ENCODE measurements at places on chromosomes 4 and X. TPM values are rescaled to one million over a fixed set of nuclear protein-coding genes. Genes with fewer than 3 reads are reported as not detected.

Gene NAP1L3
- 15.9 TPM for total RNA-seq

Gene UCP1
- 2.5 TPM for total RNA-seq

Gene LNX1
- total RNA-seq = 4.4 TPM

DNA sequence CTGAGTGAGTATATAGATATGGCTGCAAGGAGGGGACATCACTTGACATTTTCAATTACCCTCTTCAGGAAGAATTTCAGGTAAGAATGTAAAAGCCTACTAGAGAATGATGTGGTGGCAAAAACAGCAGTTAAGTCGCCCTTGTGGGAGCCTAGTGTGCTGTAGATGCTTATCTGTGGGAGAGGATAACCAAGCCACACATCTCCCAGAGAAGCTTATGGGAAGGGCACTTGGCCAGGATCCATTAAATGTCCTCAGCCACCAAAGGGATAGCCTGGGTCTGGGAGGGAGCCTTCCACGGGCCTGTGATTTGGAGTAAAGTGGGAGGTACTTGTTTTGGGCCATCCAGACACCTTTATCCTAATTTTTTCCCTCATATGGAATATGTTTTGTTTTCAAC is 41.3 kb upstream of the BCLAF3 start:
- DNase-seq = no peak

Gene ERVMER34-1
- total RNA-seq = 2.1 TPM

GRCh38 chrX:37825215-37825842 is 22.0 kb downstream of the DYNLT3 start:
- DNase-seq = peak; percentile 25

Gene PRRG3
- 1.1 TPM for total RNA-seq

DNA sequence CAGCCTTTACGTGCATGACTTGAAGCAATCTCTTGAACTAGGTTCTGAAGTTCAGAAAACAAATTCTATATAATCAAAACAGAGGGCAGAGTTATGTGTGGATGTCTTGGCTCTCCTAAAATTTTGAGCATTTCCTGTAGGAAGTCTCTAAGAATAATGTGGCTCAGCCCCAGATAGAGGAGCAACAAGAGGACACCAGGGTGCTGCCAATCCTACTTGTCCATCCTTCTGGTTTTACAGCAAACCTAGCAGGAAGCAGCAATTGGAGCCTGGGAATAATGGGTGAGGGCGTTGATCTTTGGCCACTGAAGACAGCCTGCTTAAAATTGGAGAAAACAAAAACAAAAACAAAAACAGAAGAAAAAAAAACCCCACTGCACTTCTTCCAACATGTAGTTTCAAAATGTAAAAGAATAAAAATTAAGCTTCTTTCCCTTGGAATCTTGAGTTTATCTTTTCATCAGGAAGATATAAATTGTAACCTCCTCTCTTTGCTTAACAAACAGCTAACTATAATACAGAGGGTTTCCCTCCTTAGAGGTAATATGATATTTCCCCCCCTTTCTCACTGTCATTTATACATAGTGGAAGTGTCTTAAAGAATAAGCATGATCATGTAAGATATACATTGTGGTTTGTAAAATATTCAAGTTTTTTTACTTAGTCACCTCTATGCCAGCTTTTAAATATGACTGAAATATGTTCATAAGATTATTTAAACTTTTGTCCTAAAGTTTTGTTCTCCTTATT is 130.6 kb downstream of the FBXO8 start:
- no peak for DNase-seq

- DNase-seq = no peak
Measured at GRCh38 chrX:78314561-78314960, 12.8 kb downstream of the CYSLTR1 start.

Gene GRIA3
- total RNA-seq = 5.4 TPM

DNA sequence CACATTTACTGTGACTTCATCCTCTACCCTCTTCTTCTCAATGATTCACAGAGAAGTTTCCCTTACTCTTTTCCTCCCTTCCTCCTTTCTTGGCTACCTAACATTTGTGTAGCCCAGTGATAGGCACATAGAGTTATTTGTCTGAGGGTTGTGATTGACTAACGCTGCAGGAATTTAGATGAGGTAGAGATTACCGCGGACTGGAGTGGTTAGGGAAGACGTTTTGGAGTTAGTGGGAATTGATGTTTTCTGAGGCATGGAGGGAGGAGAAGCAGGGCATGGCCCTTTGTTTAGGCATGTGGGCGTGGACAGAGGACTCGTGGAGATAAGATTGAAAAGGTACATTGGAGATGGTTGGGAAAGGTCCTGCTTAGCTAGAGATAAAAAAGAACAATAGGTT is 246.7 kb downstream of the GPAT3 start:
- no peak for DNase-seq

GRCh38 chrX:21843179-21843578 is 3.8 kb downstream of the MBTPS2 start:
- no peak for DNase-seq

DNA sequence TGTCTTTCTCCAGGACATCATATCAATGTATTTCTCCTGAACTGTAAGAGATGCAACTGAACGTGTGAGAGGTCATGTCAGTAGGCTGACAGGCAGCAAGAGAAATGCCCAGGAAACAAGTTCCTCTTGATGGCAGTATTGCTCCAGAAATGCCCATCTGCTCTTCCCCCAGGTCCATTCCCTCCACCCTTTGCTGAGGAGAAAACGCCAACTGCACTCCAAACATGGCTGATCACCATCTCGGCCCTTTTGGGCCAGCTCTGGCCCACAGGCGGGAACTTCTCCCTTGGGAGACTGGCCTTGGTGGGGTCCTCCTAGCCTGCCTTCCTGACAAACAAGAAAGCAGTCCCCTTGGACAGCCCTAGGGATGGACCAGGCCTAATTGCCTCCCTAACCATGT is 276.5 kb upstream of the AGTR2 start:
- peak; percentile 49 for DNase-seq

GRCh38 chr4:188534917-188535316 is 395.7 kb downstream of the TRIML1 start:
- DNase-seq = no peak

DNA sequence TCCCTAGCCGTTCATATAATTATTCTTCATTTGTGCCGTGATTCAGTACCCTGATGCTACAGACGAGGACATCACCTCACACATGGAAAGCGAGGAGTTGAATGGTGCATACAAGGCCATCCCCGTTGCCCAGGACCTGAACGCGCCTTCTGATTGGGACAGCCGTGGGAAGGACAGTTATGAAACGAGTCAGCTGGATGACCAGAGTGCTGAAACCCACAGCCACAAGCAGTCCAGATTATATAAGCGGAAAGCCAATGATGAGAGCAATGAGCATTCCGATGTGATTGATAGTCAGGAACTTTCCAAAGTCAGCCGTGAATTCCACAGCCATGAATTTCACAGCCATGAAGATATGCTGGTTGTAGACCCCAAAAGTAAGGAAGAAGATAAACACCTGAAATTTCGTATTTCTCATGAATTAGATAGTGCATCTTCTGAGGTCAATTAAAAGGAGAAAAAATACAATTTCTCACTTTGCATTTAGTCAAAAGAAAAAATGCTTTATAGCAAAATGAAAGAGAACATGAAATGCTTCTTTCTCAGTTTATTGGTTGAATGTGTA is 7.0 kb downstream of the SPP1 start:
- no peak for DNase-seq

GRCh38 chr4:10333942-10334341 is 123.3 kb downstream of the ZNF518B start:
- DNase-seq = no peak

- no peak for DNase-seq
Measured at GRCh38 chr4:168725930-168726329, 229.1 kb downstream of the PALLD start.

DNA sequence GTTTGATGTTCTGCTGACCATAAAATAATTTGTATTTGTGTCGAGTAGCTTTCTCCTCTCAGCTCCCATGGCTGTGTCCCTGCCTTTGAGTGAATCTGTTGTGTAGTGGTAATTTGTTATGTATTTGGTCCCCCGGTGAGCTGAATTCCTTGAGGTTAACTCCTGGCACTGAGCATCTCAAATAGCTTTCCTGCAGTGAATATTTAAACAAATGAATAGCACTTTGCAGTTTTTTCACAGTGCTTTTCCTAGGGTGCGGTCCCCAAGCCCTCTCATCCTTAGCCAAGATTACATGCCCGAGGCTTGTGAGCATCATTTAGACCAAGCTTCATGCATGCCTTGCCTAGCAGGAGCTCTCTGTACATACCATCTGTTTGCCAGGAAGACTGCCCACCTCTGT is 74.2 kb downstream of the CLDN34 start:
- DNase-seq = no peak

Gene CABS1
- total RNA-seq = not detected

- DNase-seq = no peak
Measured at GRCh38 chr4:186851291-186852072, 127.8 kb upstream of the FAT1 start.

DNA sequence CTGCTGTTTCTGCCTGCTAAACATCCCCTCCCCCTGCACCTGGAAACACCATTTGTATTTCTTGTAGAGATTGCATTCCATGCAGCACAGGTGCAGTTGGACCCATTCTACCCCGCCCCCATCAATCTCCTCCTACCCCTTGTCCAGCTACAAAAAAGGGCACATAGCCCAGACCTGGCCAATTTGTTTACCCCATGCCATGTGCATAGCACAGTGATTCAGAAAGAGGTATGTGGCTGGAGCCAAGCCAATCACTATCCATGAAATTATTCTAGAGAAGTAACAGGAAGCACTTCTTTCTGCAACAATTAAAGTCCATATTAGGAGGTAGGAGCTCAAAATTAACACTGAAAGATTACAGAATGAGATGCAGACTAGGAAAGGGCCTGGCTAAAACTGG is 20.2 kb upstream of the TMEM184C start:
- no peak for DNase-seq

Gene SLITRK2
- total RNA-seq = 0.74 TPM

Gene ATP11C
- total RNA-seq = 5.2 TPM

Gene ASB5
- 5.1 TPM for total RNA-seq

GRCh38 chrX:111168314-111168713 is 72.3 kb downstream of the PAK3 start:
- no peak for DNase-seq

GRCh38 chr4:74950882-74951281 is 18.0 kb downstream of the PARM1 start:
- DNase-seq = no peak

Data from right cardiac atrium (tissue), 5 donors.